Stimulated activated CD4-positive, alpha-beta T cell treated with anti-CD3 and anti-CD28 coated beads, Interleukin-1b, Interleukin-23, amount 100 ng/mL, for 24 hours (primary cell): ENCODE measurements at places on chromosomes 7 and 10.

GRCh38 chr7:157151626-157152339 is 13.1 kb downstream of the UBE3C start:
- no peak for DNase-seq

DNA sequence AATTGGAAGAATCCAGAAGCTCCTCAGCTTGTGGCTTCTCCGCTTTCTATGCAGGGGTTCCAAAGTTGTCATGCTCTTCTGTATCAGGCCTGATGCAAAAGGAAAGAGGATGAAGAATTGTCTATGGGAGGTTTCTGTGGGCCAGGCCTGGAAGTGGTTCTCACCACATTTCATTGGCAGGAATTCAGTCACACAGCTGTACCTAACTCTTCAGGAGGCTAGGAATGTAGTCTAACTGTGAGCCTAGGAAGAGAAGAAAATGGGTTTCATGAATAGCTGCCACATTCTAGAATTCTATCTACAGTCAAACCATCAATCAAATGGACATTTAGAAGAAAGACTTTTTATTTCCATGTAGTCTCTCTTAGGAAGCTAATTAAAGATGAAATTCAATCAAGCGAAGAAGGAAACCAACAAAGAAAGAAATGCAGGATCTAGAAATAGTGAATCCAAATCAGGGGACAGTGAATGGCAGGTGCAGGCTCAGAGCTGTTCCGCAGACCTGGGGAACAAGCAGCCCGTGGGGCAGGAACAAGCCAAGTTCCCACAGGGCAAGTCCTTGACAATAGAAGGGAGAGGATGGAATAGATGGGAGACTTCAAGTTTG is 25.4 kb upstream of the USP6NL start:
- DNase-seq, result no peak

DNA sequence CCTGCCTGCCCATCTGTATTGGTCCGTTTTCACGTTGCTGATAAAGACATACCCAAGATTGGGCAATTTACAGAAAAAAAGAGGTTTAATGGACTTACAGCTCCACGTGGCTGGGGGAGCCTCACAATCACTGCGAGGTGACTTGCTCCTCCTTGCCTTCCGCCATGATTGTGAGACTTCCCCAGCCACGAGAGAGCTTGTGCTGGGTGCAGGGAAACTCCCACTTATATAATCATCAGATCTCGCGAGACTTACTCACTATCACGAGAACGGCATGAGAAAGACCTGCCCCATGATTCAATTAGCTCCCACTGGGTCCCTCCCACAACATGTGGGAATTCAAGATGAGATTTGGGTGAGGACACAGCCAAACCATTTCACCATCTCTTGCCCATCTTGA is 111.8 kb downstream of the MYL10 start:
- no peak for DNase-seq

GRCh38 chr10:48550071-48550691 is 54.7 kb downstream of the ARHGAP22 start:
- no peak for DNase-seq

- no peak for DNase-seq
These were observed 75.5 kb downstream of the PAPSS2 start for GRCh38 chr10:87734987-87735827.

DNA sequence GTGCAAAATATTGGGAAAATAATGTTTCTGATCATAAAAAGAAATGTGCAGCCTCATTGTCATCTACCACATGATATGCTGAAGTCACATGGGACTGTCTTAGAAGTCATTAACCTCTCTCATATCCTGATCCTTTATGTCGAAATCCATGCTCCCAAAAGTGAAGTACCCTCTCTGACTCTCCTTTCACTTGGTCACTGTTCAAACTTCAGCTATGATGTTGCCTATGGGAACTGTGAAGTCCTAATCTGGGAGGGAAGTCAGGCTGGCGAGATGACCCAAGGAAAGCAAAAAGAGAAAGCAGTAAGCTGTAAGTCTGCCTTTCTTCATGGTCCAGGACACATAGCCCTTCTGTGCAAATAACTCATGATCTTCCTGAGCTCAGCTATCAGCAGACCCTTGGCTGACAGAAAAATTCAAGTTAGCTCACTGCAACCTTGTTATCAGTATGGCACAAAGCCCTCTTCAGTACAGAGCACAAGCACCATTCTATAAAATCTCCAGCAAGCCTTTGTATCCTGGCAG is 29.5 kb downstream of the WASL start:
- no peak for DNase-seq

GRCh38 chr7:122550545-122550944 is 148.4 kb downstream of the RNF133 start:
- DNase-seq, result no peak

DNA sequence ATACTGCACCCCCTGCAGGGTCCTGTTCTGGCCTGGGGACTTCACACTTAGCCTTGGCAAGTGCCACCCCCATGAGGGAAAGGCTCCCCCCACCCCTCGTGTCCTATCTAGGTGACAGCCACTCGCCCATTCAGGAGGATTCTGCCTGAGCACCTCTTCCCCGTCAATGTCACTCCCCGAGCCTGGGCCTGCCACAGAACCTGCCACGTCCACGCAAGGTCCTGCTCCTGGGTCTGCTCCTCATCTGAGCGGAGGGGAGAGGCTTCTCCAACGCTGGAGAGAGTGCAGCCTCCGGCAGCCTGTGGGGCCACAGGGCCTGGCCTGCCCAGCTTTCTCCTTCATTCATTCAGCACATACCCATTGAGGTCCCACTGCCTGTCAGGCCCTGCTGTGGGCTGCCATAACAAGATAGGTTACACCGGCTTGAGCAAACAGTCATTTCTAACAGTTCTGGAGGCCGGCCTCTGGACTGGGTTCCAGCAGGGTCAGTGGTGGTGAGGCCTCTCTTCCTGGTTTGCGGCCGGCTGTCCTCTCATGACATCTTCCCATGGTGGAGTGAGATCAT is 92.0 kb upstream of the RET start:
- no peak for DNase-seq

DNA sequence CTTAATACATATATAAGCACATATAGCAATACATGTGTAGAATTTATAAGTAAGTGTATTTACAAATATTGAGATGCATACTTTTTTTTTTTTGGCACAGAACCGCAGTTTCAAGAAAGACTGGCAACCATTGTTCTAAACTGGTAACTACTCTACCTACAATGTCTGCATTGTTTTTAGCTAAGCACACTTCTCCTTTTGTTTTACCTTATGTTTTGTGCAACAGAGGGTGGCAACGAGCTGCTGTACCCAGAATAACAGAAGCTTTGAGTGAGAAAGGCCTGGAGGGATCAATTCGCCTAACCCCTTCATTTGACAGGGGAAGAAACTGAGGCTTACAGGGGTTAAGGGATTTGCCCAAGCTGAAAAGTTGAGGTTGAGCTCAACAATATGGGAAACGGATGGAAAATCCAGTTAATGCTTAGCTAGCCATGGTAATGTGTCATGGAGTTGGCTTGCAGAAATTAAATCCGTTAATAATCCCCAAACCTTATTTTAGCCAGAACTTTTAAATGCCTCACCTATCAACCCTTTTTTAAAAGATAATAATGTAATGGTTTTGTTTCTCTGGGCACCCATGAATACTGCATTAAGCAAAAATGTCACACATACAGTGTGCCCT is 25.5 kb downstream of the FZD1 start:
- DNase-seq, result no peak

DNA sequence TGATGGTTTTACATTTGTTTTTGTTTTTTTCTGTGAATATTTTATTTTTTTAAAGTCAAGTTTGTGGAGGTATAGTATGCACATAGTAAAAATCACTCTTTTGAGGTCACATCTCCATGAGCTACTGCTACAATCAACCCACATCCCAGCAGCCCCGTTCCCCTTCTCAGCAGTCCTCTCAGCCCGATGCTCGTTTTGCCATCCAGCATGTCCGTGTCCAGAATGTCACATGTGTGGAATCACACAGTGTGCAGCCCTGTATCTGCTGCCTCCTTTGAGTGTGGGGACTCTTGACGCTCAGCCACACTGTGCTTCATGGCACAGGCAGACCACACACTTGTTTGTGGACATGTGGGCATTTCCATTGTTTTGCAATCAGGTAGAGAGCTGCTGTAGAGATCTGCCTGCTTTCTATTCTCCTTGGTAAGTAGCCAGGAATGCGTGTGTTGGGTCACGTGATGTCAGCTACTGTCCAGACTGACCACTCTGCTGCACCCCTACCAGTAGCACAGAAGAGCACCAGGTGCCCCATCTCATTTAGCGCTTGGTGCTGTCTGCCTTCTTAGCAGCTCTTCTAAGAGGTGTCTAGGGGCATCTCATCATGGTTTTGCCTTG is 71.6 kb upstream of the CAMK2B start:
- DNase-seq, result no peak

- no peak for DNase-seq
These were observed 284.7 kb upstream of the HGF start for GRCh38 chr7:82054544-82054943.

DNA sequence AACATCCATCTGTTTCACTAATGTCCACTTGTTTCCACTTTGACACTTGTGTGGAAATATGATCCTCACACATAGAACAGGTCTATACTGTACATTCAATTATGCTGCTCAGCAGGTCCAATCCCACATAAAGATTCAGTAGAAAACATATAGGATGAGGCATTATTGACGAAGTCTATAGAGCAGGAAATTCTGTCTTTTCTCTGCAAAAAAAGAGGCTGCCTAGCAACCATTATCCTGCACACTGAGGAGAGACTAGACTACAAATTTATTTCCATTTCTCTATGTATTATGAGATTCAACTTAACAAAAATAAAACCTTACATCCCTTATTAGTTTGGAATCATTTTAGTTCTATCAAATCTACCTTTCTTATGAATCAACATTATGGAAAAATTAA is 204.6 kb upstream of the POM121L12 start:
- DNase-seq, result no peak

GRCh38 chr7:47080816-47081215 is 501.1 kb downstream of the TNS3 start:
- DNase-seq, result no peak

DNA sequence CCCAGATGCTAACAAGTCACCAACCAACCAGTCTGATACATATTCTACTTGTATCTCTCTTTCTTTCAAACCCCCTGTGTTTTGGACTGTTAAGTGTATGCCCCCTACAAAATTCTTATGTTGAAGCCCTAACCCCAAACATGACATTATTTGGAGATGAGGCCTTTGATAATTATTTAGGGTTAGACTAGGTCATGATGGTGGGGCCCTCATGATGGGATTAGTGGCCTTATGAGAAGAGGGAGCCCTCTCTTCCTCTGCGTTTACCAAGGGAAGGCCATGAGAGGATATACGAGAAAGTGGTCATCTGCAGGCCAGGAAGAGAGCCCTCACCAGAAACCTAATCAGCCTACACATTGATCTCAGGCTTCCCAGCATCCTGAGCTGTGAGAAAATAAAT is 2.5 kb downstream of the RAPGEF5 start:
- DNase-seq, result no peak

- no peak for DNase-seq
These were observed at the start of gene INHBA for GRCh38 chr7:41702635-41703371. TSS of gene INHBA (minus strand) at chr7:41703090. CDS start at chr7:41700374, 2,716 bp downstream.

- no peak for DNase-seq
These were observed 691.7 kb downstream of the GRID1 start for GRCh38 chr10:85674851-85675250.
